Central memory CD8-positive, alpha-beta T cell (primary cell): ENCODE measurements at places on chromosomes 11 and 22.

- DNase-seq, result no peak
Observed at GRCh38 chr22:46060292-46061123, 83.5 kb upstream of the WNT7B start.

DNA sequence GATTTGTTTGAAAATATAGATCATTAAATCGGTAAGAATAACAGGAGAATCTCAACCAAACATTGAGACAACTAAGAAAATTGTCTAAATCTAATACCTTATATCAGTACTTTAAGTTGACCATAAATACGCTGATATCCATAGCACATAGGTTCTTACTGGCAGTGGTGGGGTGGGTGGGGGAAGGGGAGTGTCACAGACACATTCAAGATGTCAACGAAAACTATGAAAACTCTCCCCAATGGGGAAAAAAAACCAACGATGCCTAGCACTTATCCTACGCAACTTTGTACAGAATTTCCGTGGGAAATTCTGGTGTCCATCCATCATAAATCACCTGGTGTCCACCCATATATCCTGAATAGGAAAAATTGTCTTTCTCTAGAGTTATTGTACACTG lies 6.2 kb downstream of the GRAP2 start:
- DNase-seq, result no peak

DNA sequence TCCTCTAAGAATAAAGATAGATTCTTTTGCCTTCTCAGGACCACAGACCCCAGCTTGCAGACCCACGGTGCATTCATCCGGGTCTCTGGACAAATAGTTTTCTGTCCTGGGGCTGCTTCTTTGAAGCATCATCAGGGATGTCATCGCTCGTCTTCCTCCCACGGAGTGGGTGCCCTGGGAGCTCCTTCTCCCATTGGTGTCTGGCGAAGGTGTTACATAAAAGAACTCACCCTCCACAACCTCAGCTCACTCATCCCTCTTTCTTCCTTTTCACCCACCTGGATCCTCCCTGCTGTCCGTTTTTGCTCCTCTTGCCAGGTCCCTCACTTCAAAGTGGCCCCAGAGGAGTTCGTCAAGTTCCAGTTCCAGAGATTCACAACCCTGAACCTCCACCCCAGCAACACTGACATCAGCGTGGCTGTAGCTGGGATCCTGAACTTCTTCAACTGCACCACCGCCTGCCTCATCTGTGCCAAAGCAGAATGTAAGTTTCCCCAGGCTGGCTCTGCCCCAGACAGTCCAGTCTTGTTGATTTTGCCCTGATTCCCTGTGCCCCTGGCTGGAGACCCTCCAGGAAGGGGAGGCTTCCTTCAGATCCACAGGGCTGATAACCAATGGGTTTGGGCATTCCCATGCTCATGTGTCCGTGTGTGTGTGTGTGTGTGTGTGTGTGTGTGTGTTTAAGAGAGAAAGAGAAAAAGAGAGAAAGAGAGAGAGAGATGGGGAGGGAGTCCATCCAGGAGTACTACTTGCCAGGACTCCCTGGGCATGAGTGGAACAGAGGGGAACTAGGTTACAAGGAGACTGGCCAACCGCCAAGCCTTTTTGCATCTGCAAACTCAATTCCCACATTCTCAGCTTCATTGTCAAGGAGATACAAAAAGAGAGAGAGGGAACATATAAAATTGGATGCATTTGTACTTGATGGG lies 204.2 kb upstream of the TBCEL start:
- DNase-seq, result no peak

GRCh38 chr11:107707215-107707671 lies 4.6 kb downstream of the SLN start:
- DNase-seq, result no peak

- no peak for DNase-seq
Observed at GRCh38 chr11:12329169-12329568, 48.2 kb upstream of the PARVA start.

- DNase-seq, result no peak
Observed at GRCh38 chr11:95486466-95486865, 255.5 kb upstream of the SESN3 start.

GRCh38 chr11:9775398-9775779 lies 111.5 kb downstream of the SWAP70 start:
- no peak for DNase-seq

DNA sequence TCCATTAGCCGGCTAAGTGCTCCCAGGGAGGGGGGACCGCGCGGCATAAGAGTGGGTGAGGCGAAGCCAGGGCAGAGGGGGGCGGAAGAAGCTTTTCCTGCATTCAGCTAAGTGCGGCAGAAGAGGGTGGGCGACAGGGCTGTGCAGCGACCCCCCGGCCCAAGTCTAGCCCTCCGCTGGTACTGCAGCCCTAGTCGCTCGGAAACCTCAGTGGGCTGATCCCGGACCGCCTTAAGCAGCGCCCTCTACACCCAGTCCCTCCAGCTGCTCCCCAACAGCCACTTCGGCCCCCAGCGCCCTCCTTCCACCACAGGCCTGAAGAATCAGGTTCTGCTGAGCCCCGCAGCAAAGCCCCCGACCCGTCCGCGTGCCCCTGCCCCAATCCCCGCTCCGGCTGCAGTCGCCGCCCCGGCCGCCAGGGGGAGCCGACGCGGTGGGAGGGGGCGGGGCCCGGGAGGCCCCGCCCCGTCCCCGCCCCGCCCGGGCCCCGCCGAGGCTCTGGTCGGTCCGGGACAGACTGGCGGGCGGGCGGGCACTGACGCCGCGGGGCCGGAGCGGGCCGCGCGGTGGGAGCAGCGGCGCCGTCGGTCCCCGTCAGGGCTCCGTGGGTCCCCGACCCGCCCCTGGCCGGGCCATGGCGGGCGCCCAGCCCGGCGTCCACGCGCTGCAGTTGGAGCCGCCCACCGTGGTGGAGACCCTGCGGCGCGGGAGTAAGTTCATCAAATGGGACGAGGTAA lies at the start of gene PLCB3:
Gene PLCB3 (plus strand): TSS at position 515 of the 737 bp plus-strand sequence. CDS start 120 bp downstream, at position 635.
- peak; percentile 50 for DNase-seq
